ENCODE measurements at places on chromosomes 6 and 20. TPM values are rescaled to one million over a fixed set of nuclear protein-coding genes. Genes with fewer than 3 reads are reported as not detected.
A peak's percentile ranks its signal among the peaks of the same experiment; 100 is the strongest.

GRCh38 chr6:148868314-148868713 is 121.5 kb downstream of the UST start:
- peak; percentile 84 for ATAC-seq

GRCh38 chr6:1705183-1705582 is 95.5 kb downstream of the FOXC1 start:
- ATAC-seq: no peak

- no peak for ATAC-seq
These were observed 99.5 kb downstream of the MAN1A1 start for GRCh38 chr6:119250036-119250435.

GRCh38 chr20:19996917-19997316 is 20.2 kb upstream of the NAA20 start:
- no peak for ATAC-seq

- no peak for ATAC-seq
These were observed 17.6 kb downstream of the CD109 start for GRCh38 chr6:73713426-73714147.

The SYNE1 gene
- 46.7 TPM for total RNA-seq

DNA sequence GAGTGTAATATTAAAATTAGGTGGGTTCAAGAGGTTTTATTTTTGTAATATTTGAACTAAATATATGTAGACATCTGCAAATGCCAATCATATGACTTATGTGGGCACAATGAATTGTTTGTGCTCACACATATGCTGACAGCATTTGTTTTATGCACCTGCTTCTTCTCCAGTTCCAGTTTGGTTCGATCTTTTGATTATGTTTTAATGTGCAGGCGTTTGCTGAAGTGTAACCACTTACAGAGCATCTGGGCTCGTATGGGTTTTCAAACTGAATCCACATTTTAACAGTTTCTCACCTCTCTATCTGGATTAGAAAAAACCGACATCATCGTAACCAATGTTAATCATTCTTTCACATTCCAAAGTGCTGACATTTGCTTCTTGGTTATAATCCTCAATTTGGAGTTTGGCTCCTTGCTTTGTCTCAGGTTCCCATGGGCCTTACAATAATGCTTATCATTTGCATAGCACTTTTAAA is 129.1 kb upstream of the SPACA1 start:
- ATAC-seq: no peak

DNA sequence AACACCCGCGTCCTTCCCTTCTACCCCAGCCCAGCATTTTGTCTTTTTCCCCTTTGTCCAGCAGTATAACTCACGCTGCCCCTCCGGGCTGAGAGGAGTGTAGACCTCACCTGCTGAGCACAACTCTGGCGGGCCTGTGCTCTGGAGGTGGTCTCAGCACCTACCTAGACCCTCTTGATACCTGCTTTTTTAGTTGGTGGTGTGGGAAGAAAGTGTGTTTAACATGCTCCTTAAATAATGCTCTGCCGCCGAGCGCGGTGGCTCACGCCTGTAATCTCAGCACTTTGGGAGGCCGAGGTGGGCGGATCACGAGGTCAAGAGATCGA is 1.4 kb upstream of the TRIM26 start:
- no peak for ATAC-seq

The HSPA1L gene
- 2.7 TPM for total RNA-seq

DNA sequence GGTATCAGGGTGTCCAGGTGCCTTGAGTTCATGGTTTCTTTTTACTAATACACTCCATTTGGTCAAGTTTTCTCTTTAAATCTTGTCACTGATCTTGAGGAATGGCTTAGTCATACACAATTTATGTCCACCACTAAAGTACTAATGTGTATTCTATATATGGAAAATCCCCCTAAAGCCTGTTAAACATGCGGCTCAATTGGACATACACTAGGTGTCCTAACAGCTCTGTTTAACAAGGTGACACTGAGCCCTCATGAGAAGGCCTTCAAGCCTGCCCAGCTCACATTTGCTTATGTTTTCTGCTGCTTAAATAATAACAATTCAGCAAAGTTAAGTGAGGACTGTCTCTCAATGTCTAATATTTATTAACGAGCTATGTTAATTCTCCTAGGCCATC is 31.5 kb downstream of the PDE7B start:
- no peak for ATAC-seq

GRCh38 chr6:56025795-56026194 is 150.4 kb upstream of the BMP5 start:
- ATAC-seq: no peak

- no peak for ATAC-seq
These were observed 639.6 kb downstream of the EPHA7 start for GRCh38 chr6:92779746-92780145.

The ZNF337 gene
- 15.0 TPM for total RNA-seq

The NEURL2 gene
- total RNA-seq: 1.7 TPM

The PRDM13 gene
- total RNA-seq: not detected

DNA sequence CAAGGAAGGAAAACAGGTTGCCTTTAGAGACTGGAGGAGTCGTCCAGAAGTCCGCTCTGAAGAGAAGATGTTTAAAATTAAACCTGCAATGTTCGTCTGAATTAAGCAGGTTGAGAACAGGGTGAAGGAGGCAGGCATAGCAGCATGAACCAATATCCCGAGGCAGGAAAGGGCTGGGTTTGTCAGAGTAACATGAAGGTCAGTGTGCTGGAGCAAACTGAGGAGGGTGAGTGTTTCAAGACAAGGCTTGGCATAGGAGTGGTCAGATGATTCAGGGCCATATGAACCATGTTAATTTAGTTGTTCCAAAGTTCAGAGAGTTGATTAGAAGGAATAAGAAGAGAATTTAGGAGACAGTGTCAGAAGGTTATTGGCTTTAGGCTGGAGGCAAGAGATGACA is 93.3 kb downstream of the UTRN start:
- no peak for ATAC-seq

The FAXC gene
- total RNA-seq: 0.65 TPM

The NNAT gene
- not detected for total RNA-seq

DNA sequence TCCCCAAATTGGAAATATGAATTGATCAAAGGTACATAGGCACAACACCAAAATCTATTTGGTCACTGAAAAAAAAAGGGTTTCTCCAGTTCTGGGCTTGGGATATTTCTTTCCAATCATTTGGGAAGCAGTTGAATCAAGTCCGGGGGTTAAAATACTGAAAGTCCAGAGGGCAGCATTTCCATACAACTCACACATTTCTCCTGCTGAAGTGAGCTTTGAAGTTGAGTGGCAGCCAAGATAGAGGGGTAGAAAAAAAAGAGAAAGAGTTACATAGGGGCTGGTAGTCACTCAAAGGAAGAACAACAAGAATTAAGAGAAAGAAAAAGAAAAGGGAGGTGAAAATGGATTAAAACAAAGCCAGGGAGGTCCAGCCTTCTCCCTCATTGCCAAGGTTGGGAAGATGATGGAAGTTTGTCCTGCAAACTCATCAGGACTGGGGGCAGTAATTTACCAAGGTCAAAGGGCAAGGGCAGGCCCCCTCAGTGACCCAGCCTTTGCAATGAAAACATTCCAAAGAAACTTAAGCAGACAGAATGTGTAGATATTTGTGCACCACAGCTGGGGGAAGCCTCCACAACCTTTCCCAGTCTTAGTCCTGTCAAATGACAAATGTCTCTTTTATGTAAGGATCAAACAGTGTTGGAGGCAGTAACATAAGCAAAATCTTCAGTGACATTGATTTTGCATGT is 525.3 kb upstream of the JARID2 start:
- ATAC-seq: no peak

- ATAC-seq: no peak
These were observed 18.8 kb downstream of the MRAP2 start for GRCh38 chr6:84052204-84052882.

GRCh38 chr6:44457596-44457995 is 70.1 kb downstream of the CDC5L start:
- no peak for ATAC-seq

DNA sequence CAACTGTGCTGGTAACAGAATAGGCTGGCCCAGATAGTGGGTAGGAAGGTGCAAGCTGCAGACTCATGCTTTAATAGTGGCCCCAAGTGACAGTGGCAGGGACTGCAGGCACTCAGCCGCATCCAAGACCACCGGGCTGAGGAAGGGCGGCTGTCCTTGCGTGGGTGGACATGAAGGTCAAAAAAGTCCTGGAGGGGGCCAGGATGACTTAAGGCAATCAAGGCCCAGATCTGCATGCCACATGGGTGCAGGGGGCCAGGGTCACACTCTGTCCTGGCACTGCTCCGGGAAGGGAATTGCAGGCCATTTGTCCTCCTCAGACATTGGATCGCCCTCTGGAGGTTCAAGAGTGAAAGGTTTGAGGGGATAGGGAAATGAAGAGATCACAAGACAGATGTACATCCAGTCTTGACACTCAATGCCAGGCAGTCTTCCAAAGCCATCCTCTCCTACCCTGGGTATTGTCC is 10.4 kb upstream of the VNN2 start:
- no peak for ATAC-seq

DNA sequence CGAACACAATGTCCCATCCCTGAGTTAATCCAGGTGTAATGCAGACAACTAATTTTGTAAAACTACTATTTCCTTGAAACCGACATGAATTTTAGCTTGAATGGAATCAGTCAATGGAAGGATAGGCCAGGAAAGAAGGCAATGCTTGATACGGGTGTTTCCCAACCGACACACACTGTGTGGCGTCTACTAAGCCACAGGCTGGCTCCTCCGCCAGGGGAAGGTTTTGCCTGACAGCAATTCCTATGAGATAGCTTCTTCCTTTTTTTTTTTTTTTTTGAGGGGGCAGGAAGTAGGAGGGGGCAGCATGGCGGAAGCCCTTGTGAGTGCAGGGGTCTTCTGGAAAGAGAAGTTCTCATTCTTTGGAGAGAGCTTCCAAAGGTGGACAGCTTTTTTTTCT is 12.0 kb upstream of the LAMA4 start:
- ATAC-seq: no peak

The RAMACL gene
- total RNA-seq: 0.32 TPM

DNA sequence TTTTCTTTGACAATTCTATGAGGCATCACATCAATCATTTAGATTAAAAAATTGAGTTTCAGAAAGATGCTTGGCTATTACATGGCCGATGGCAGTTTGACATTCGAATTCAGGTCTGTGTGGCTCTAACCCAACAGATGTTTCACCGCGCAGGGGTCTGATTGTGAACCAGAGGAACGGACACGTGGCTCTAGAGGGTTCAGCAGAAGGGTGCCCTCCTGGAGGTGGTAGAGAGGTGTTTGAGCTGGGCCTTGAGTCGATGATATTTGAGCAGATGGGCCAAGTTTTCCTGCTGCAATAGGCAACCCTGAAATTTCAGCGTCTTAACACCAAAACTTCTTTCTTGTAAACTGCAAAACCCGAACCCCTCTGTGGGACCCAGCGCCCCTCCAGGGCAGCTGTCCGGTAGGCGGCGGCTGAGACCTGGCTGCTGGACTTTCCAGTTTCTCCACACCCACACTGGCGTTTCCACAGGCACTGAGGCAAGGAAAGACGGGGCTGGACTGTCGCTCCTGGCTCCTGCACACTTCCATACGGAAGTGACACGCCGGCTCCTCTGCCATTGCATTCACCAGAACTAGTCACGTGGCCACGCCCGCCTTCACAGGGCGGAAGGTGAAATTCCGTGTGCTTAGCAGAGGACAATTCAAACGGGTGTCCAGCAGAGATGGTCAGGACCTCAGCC is 11.3 kb upstream of the AFDN start:
- ATAC-seq: peak; percentile 38

Data from activated T-helper 17 cell treated with anti-CD3 and anti-CD28 coated beads, Interleukin-2, amount 50 U/mL, for 72 hours (primary cell).